Pulmonary artery endothelial cell (primary cell): ENCODE measurements at places on chromosomes 4 and X. TPM values are rescaled to one million over a fixed set of nuclear protein-coding genes. Genes with fewer than 3 reads are reported as not detected.

HMGN5 gene
- 1.6 and 2.0 TPM in 2 replicates for total RNA-seq

SSX2 gene
- total RNA-seq = 0.14 TPM in 1 of 2 replicates, not detected in the other

KDR gene
- total RNA-seq = 185 and 200 TPM in 2 replicates

LEF1 gene
- not detected in 2 replicates for total RNA-seq

SUPT20HL1 gene
- not detected in 2 replicates for total RNA-seq

NAP1L2 gene
- 0.73 and 2.4 TPM in 2 replicates for total RNA-seq

KLHL13 gene
- 14.3 and 15.5 TPM in 2 replicates for total RNA-seq

PTPN13 gene
- total RNA-seq = 6.3 and 12.8 TPM in 2 replicates

CT55 gene
- not detected in 2 replicates for total RNA-seq

AFF2 gene
- 0.26 TPM in 1 of 2 replicates, not detected in the other for total RNA-seq

CT47B1 gene
- total RNA-seq = not detected in 2 replicates

SRPK3 gene
- total RNA-seq = under 0.01 and 0.07 TPM in 2 replicates

PLAC8 gene
- 0.33 and 0.60 TPM in 2 replicates for total RNA-seq

HADH gene
- total RNA-seq = 7.3 and 7.9 TPM in 2 replicates

FOXP3 gene
- total RNA-seq = not detected in 2 replicates

IL21 gene
- not detected in 2 replicates for total RNA-seq

NUDT10 gene
- 0.59 and 0.81 TPM in 2 replicates for total RNA-seq

ZMAT1 gene
- 0.95 and 1.2 TPM in 2 replicates for total RNA-seq

ASMT gene
- total RNA-seq = not detected in 2 replicates

TMEM35A gene
- 3.1 and 9.1 TPM in 2 replicates for total RNA-seq

GUCY1A1 gene
- total RNA-seq = 0.07 TPM in 1 of 2 replicates, not detected in the other

TCEAL2 gene
- total RNA-seq = 0.13 TPM in 1 of 2 replicates, not detected in the other

USP17L21 gene
- not detected in 2 replicates for total RNA-seq

ARSJ gene
- 77.4 and 93.5 TPM in 2 replicates for total RNA-seq

GRPR gene
- total RNA-seq = under 0.01 and 0.11 TPM in 2 replicates

LRIT3 gene
- 0.04 TPM in 1 of 2 replicates, not detected in the other for total RNA-seq

NSUN7 gene
- 0.07 and 0.21 TPM in 2 replicates for total RNA-seq

SOD3 gene
- not detected in 2 replicates for total RNA-seq

IL1RAPL1 gene
- 0.92 TPM in 1 of 2 replicates, not detected in the other for total RNA-seq

GRIA3 gene
- under 0.01 TPM in 1 of 2 replicates, not detected in the other for total RNA-seq

PCDH18 gene
- 0.07 and 0.21 TPM in 2 replicates for total RNA-seq

CSAG1 gene
- not detected in 2 replicates for total RNA-seq
